ENCODE measurements at places on chromosomes 4 and X. TPM values are rescaled to one million over a fixed set of nuclear protein-coding genes. Genes with fewer than 3 reads are reported as not detected.

DYNLT3 gene
- 48.8 TPM for polyA plus RNA-seq

GLRA2 gene
- polyA plus RNA-seq: 0.26 TPM

BEND2 gene
- polyA plus RNA-seq: 0.08 TPM

TEC gene
- polyA plus RNA-seq: 3.7 TPM

FRAS1 gene
- polyA plus RNA-seq: 77.4 TPM

SRPX2 gene
- polyA plus RNA-seq: 12.0 TPM

PLXNB3 gene
- polyA plus RNA-seq: 0.96 TPM

ADGRL3 gene
- 28.7 TPM for polyA plus RNA-seq

MAPK10 gene
- 61.7 TPM for polyA plus RNA-seq

POU4F2 gene
- not detected for polyA plus RNA-seq

AMOT gene
- polyA plus RNA-seq: 64.8 TPM

Measured in right renal cortex interstitium (tissue), 3 donors.